ENCODE measurements at places on chromosomes 7 and 10.

- DNase-seq, result no peak
Observed at GRCh38 chr7:28364082-28364481, 48.2 kb upstream of the CREB5 start.

DNA sequence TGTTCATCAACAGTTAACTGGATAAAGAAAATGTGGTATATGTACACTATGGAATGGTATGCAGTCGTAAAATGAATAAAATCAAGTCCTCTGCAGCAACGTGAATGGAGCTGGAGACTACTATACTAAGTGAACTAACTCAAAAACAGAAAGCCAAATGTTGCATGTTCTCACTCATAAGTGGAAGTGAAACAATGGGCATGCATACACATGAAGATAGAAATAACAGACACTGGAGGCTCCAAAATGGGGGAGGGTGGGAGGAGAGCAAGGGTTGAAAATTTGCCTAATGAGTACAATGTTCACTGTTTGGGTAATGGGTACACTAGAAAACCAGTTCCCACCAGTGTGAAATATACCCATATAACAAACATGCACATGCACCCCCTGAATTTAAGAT, 179.5 kb downstream of the ZWINT start:
- no peak for DNase-seq

GRCh38 chr7:154848464-154848863, 154.5 kb downstream of the PAXIP1 start:
- no peak for DNase-seq

- no peak for DNase-seq
Observed at GRCh38 chr7:81399471-81399870, 370.4 kb downstream of the HGF start.

- peak; percentile 36 for DNase-seq
Observed at GRCh38 chr10:6202098-6202683, 541 bp upstream of the PFKFB3 start.

- DNase-seq, result no peak
Observed at GRCh38 chr10:79081353-79082034, 12.7 kb downstream of the ZMIZ1 start.

DNA sequence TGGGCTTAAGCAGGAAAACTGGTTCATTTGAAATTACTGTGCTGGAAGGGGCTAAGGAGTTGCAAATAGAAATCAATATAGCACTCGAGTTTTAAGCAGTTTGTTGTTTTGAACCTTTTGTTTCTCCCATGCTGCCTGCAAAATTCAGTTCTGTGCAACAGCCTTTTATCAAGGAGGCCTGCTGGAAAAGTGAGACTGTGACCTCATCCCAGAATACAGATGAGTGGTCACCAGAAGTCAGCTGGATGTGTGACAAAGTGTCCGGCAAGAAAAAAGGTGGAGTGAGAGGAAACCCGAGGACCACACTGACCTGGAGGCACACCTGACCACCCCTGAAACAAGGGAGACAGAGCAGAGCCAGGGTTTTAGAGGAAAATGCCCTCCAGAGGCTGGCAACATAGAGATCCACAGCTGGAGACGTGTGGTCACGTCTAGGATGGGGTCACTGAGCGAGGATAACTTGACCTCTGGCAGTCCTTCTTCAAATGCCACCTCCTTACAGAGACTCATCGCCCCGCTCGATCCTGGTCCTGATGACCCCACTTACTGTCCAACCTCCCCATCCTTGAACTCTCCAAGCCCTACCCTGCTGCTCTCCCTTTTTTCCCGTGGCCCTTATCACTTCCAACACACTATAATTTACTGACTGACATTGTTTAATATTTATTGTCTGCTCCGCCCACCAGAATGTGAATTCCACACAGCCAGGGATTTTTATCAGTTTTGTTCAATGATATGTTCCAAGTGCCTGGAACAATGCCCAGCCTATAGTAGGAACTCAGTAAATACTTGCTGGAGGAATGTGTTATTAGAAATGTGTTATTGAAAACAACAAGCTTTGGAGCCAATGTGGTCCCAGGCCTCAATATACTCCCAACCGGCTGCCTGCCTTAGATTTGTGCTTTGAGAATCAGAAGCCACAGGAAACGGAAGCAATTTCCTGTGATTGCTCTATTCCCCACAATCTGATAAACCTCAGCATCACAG, 243.8 kb downstream of the GLI3 start:
- no peak for DNase-seq

DNA sequence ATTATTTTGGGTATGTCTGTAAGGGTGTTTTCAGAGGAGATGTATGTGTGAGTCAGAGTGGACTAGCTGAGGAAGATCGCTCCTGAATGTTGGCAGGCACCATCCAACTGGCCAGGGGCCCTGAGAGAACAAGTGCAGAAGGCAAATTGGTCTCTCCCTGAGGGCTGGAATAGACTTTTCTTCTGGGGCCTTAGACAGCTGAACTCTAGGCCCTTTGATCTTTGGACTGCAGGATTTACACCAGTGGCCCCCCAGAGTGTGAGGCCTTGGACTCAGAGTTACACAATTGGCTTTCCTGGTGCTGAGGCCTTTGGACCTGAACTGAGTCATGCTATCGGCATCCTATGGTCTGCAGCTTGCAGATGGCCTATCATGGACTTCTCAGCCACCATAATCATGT, 217.2 kb downstream of the REEP3 start:
- no peak for DNase-seq

- no peak for DNase-seq
Observed at GRCh38 chr10:34479520-34480179, 335.4 kb downstream of the PARD3 start.

- DNase-seq, result no peak
Observed at GRCh38 chr7:141074997-141075396, 1.1 kb downstream of the TMEM178B start.

DNA sequence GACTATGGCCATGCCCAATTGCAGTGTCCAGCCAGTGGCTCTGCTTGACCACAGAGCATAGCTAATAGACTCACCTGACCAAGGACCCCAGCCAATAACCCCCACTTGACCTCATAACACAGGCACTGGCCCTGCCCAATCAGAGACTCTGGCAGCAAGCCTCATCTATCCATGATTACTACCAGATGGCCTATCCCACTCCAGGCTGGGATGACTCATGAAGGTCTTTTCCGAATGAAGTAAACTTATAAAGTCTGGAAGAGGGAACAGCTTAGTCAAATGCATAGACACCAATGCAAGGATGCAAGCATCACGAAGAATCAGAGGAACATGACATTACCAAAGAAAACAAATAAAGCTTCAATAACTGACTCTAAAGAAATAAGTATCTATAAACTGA, 141.4 kb downstream of the TMEM168 start:
- DNase-seq, result no peak

DNA sequence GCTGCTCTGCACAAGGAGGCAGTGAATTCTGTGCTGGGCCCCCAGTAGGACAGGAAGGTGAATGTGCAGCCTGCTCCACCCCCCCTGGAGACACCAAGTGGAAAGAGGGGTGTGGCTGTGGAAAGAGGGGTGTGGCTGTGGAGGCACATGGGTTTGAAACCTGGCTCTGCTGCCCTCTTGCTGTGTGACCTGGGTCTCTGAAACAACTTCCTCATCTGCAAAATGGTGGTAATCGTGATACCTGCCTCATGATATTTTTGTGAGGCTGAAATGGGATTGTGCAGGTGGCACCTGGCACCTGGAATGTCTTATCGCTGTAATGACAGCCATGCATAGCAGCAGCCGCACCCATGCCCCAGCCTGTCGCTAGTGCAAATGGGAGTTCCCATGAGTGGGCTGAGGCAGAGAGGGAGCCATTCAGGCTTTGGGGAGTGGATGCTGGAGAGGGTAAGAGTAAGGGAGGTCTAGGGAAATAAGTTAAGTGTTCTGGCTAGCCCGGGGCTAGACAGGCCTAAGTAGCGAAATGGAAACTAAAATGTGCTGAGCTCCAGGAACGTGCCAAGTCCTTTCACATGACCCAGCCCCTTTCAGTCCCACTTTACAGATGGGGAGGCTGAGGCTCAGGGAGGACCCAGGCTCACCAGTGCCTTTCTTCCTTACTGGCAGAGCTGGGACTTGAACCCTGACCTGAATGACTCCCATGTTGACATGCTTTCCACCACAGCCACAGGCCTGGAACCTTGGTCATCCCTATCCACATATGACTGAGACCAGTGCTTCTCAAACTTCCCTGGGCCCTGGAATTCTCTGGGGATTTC, 35.0 kb downstream of the C10orf105 start:
- DNase-seq, result no peak

- no peak for DNase-seq
Observed at GRCh38 chr7:81534446-81534845, 235.4 kb downstream of the HGF start.

- no peak for DNase-seq
Observed at GRCh38 chr7:157686285-157686894, 349.6 kb downstream of the DNAJB6 start.

DNA sequence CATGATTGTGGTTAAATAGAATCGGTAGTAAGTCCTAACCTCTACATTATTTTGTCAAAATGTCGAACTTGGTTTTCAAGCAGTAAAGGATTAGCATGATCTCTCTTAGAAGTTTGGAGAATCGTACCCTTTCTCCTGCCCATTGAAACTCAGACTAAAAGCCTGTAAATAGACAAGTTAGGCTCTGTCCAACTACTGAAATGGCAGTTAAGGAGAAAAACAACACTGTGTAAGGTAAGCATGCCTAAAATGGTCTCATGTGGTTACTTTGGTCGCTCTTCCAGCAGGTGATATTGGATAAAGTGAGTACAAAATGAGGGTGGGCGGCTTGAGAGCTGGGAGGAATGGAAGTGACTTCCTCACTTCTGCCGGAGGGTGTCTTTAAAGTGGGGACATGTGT, 25.0 kb downstream of the SEC61A2 start:
- no peak for DNase-seq

- no peak for DNase-seq
Observed at GRCh38 chr7:19572566-19572965, 136.3 kb downstream of the POLR1F start.

DNA sequence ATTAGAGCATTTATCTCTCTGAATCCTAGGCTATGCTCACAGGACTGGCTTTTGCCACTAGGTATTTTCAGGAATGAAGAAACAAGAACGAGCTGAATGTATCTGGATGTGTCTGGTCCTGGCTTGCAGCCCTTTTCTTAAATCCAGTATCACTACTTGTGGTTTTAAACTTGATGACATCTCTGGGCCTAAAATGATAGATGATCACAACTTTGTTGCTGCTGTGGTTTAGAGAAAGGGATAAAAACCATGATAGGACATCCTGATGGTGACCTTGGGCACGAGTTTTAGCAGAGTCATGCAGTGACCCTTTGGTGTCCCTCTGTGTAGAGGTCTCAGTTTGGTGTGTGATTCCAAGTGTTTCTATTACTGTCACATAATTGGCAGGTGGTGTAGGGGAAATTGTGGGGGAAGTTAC, 31.7 kb upstream of the SEMA3C start:
- DNase-seq, result no peak

DNA sequence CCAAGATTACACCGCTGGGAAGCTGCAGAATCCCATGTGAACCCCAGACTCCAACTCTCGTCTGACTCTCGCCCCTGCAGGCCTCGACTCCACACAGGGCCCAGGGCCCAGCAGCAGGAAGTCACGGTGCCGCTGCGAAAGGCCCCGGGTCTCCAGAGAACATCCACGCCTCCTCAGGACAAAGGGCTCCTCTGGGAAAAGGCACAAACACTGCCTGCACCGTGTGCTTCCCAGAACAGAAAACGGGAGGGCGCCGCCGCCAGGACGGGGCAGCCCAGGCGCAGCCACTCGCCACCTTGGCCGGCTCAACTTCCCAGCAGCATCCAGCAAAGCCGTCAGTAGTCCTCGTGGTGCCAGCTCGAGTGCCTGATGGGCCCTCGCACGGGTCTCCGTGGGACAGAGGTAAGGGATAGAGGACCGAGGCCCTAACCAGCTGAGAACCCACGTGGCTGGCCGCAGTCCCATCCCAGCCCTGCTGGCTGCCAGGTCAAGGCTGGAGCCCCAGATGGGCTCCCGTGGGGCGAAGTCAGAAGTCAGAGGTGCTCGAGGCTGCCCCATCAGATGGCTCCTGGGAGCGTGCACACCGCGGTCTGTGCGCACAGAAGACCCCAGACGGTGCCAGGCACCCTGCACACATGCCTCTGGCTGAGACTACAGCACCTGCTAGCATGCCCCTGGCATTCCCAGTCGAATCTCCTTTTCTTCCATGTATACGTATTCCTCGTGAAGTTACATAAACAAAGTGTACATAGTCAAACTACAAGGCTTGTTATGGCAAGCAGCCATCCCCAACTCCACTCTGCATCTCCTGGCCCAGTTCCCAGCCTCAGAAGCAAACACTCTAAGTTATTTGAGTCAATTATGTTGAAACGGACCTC, 60.2 kb downstream of the MAD1L1 start:
- DNase-seq, result no peak

- DNase-seq, result no peak
Observed at GRCh38 chr10:56596257-56596656, 235.2 kb upstream of the ZWINT start.

- no peak for DNase-seq
Observed at GRCh38 chr10:77441353-77442166, 196.0 kb downstream of the KCNMA1 start.

DNA sequence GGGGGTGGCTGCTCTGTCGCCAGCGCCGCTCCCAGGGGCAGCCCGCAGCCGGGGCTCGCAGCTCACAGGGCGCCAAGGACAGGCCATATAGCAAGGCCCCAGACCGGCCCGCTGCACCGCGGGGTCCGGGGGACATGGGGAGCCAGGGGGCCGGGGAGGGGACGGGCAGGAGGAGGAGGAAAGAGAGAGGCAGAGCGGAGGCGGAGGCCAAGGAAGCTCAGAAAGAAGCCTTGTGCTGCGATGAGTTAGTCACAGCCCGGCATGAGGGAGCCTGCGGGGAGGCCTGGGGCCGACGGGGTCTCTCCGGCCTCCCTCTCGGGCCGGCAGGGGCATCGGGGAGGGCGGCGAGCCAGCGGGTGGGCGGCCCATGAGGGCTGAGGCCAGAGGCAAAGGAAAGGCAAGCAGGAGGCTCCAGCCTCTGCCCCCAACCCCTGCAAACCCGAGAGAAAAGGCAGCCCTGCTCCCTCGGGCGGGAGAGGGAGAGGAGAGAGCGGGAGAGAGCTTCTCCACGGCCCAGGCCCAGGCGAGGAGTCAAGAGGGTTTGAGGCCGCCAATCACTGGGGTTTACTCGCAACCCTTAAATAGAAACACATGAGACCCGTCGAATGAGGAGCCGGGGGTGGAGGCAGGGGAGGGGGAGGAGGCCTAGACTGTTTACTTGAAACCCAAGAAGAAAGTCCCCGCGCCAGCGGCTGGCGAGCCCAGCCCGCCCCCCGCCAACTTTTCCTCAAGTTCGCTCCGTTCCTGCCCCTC, 167.9 kb downstream of the NEURL1 start:
- peak; percentile 73 for DNase-seq

DNA sequence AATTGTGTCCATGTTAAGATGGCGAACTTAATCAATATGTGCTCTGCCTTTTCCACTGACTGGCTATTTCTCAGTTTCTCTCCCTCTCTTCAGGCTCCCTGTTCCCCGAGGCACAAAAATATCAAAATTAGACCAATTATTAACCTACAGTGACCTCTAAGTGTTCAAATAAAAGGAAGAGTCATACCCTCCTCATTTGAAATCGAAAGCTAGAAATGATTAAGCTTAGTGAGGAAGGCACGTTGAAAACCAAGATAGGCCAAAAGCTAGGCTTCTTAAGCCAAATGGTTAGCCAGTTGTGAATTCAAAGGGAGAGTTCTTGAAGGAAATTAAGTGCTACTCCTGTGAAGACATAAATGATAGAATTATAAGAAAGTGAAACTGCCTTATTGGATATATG, 81.1 kb upstream of the MBL2 start:
- no peak for DNase-seq

GRCh38 chr10:93235686-93236085, 162.0 kb downstream of the CYP26A1 start:
- DNase-seq, result no peak

- DNase-seq, result no peak
Observed at GRCh38 chr7:15476531-15476918, 85.3 kb downstream of the AGMO start.

All from CD4-positive, alpha-beta T cell treated with Interleukin-17A for 4 hours (primary cell).